Stimulated activated CD8-positive, alpha-beta memory T cell treated with anti-CD3 and anti-CD28 coated beads, Interleukin-4, amount 100 ng/mL, for 24 hours (primary cell): ENCODE measurements at places on chromosomes 2 and 18.

- no peak for DNase-seq
Observed at GRCh38 chr2:169704160-169704708, 10.0 kb downstream of the PHOSPHO2 start.

GRCh38 chr2:181781078-181781786 lies 100.9 kb upstream of the NEUROD1 start:
- no peak for DNase-seq

DNA sequence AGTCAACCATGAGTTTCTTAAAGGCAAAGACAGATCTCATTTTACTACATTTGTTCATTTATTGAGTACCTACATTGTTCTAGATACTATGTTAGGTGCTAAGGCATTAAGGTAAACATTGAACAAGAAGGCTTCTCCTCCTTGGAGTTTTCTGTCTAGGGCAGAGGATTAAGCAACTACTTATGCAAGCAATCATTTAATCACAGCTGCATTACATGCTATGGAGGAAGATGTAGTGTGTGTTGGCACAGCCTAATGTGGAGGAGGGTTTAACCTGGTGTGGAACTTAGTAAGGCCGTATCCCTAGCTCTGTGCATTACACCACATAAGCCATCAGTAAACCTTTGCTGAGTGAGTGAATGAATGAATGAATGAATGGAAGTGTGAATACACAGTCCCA lies 106.5 kb upstream of the MAP3K20 start:
- DNase-seq = no peak

GRCh38 chr2:47043142-47043890 lies 111.8 kb downstream of the STPG4 start:
- no peak for DNase-seq

- DNase-seq = no peak
Observed at GRCh38 chr2:180240774-180241173, 233.7 kb upstream of the CWC22 start.

DNA sequence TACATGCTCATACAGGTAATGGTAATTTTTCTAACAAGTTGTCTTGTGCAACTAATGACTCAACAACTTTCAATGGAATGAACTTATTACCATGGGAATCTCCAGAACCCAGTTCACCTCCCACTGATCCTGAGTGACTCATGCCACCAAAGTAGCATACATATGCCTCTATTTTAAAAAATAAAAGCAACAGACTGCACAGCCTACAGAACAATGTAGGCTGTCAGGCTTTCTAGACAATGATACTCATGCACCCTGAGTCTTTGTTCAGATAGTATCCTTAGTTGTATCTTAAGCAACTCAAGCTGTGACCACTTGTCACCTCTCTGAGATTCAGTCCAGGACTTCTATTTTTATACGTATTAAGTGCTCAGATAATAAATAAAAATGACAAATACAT lies 531.0 kb upstream of the SETBP1 start:
- DNase-seq = no peak

GRCh38 chr18:507636-508035 lies 7.1 kb upstream of the COLEC12 start:
- no peak for DNase-seq

GRCh38 chr2:68603059-68603458 lies 40.3 kb upstream of the PROKR1 start:
- DNase-seq = no peak

DNA sequence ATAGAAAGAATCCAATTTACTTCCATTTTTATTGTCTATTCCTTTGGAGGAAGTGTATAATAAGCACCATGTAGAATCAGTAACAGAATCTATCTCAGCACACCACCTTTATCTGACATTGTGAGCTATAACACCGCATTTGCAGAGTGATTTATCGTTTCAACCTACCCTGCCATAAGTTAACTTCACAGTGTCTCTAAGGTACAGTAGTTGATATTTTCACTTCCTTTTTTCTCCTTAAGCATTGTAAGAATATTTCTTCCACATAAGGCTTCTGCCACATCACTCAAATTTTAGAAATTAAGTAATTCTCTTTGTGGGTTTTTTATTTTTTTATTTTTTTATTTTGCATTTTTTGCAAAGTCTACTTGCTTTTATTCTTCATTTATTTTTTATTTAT lies 107.1 kb downstream of the TMX3 start:
- no peak for DNase-seq
